ENCODE measurements at places on chromosomes 3 and 15.
A peak's percentile ranks its signal among the peaks of the same experiment; 100 is the strongest.

GRCh38 chr3:99330281-99330680 lies 308.1 kb upstream of the COL8A1 start:
- DNase-seq = no peak

DNA sequence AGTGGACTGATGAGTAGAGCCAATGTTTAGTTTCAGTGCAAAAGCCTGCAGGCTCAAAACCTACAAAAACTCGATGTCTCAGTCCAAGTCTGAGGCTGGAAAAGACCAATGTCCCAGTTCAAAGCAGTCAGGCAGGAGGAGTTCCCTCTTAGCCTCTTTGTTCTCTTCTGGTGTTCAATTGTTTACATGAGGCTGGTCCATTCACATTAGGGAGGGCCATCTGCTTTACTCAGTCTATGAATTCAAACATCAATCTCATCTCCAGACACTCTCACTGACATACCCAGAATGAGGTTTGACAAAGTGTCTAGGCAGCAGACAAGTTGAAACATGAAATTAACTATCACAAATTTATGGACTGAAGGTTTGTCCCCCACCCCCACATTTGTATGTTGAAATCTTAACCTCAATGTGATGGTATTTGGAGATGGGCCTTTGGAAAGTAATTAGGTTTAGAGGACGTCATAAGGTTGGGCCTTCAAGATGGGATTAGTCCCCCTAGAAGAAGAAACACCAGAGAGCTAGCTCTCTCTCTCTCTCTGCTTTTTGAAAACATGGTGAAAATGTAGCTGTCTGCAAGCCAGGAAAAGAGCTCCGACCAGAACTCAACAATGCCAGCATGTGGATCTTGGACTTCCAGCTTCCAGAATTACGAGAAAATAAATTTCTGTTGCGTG lies 438.5 kb upstream of the RGMA start:
- DNase-seq = no peak

GRCh38 chr15:73075160-73075859 lies 23.0 kb downstream of the NEO1 start:
- no peak for DNase-seq

- no peak for DNase-seq
These were observed 129.1 kb downstream of the TPRA1 start for GRCh38 chr3:127461286-127461910.

DNA sequence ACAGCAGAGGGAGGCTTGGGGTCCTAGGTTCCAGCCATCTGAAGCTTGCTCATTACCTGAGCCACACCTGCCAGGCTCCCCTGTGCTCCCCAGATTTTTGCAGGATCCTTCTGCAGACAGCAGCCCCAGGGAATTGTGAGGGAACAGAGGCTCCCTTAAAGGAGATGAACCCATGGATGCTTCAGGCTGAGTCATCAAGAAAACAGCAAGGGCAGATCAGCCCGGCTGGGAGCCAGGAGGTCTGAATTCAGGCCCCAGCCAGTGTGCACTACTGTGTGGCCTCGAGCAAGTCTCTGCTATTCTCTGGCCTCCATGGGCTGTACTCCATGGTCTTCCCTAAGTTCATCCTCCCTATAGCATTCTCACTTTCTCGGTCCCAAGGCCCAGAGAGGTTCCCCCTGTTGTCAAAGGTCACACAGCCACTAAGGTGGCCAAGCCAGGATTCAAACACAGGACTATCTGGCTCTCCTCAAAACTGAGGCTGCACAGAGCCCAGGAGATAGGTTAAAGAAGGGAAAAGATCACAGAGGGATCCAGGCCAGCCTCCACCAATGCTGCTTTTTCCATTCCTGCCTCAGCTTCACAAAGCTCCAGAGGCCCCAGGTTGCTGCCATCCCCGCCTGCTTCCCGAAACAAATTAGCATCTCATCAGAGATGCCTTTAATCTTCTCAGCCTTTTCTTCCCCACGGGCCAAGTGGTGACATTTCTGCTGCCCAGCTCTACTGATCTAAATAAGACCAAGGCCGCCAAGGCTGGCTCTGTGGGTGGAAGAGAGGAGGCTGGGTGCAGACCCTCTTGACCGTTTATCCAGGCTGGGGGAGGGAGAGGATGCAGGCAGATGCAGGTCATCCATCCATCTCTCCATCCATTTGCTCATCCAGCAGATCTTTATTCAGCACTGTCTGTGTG lies 21.2 kb upstream of the GRIP2 start:
- DNase-seq = no peak

GRCh38 chr3:175432376-175433025 lies 573.4 kb downstream of the NAALADL2 start:
- no peak for DNase-seq

GRCh38 chr3:24440760-24441464 lies 53.7 kb downstream of the THRB start:
- DNase-seq = no peak

GRCh38 chr3:32428092-32429068 lies 36.7 kb downstream of the CMTM7 start:
- DNase-seq = no peak

- no peak for DNase-seq
These were observed 62.5 kb upstream of the ANKRD28 start for GRCh38 chr3:15860014-15860934.

- DNase-seq = no peak
These were observed 1.2 kb downstream of the ROBO1 start for GRCh38 chr3:79766496-79767193.

- DNase-seq = no peak
These were observed 34.4 kb upstream of the PRICKLE2 start for GRCh38 chr3:64259636-64260035.

- no peak for DNase-seq
These were observed 1.2 kb upstream of the SLC22A13 start for GRCh38 chr3:38264353-38264771.

- no peak for DNase-seq
These were observed 17.6 kb upstream of the CYP11A1 start for GRCh38 chr15:74384881-74385643.

DNA sequence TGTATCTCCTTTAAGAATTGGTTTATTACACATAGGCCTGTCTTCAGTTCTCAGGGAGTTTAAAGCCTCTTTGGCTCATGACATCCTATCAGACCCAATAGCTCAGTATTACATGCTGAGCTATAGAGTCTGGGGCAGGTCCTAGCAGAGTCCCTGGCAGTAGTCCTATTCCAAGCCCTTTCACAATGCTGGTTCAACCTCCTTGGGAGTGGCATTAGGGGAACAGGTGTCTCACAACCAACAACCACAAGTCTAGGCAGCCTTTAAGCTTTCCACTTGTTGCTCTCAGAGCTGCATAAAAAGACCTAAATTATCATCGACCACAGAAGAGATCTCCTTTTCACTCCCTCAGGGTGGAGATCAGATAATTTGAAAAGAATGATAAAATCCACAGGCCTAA lies 22.8 kb upstream of the C2CD4B start:
- no peak for DNase-seq

DNA sequence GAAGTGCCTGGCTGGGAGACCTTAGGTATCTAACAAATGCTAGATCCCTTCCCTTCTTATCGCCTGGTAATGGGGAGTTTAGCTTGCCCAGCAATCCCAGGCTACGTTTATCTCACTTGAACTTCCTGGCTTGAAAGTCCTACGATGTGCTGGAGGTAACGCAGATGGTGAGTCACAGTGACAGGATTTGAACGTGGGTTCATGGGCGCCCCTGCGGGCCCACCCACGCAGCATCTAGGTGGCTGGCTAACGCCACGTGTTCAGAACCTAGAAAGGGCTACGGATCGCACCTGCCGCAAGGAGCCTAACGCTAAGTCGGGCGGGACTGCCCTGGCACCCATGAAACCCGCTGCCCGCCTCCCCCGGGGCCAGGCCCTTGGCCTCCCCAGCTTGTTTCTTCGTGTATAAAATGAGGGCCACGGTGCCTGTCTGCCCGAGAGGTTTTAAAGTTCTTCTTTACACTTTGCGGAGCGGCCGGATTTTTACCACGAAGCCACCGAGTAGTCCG lies 600 bp upstream of the USP3 start:
- peak; percentile 71 for DNase-seq

GRCh38 chr3:128555841-128556240 lies 62.8 kb upstream of the GATA2 start:
- no peak for DNase-seq
